Foreskin keratinocyte (primary cell): ENCODE measurements at places on chromosomes 3 and 15. TPM values are rescaled to one million over a fixed set of nuclear protein-coding genes. Genes with fewer than 3 reads are reported as not detected.

Gene FEZF2
- total RNA-seq: not detected in 2 replicates

Gene CSPG5
- 0.04 and 0.10 TPM in 2 replicates for total RNA-seq

Gene IL17RC
- 22.4 and 25.9 TPM in 2 replicates for total RNA-seq

Gene DAPK2
- total RNA-seq: 2.2 and 2.5 TPM in 2 replicates

Gene CYP1A1
- total RNA-seq: 0.75 and 1.9 TPM in 2 replicates

Gene BNC1
- total RNA-seq: 140 and 167 TPM in 2 replicates

Gene RLBP1
- not detected in 2 replicates for total RNA-seq

Gene RPUSD2
- 16.3 and 17.1 TPM in 2 replicates for total RNA-seq

Gene TRIP4
- total RNA-seq: 20.9 and 22.6 TPM in 2 replicates

Gene IL5RA
- total RNA-seq: not detected in 2 replicates

Gene CLDN16
- 0.04 TPM in 1 of 2 replicates, not detected in the other for total RNA-seq

Gene NOX5
- total RNA-seq: 0.04 and 0.14 TPM in 2 replicates

Gene NSUN3
- 6.1 and 7.9 TPM in 2 replicates for total RNA-seq

Gene MORC1
- total RNA-seq: not detected in 2 replicates

Gene GHRL
- not detected in 2 replicates for total RNA-seq

Gene CAPN3
- 3.3 and 3.8 TPM in 2 replicates for total RNA-seq

Gene CACNA2D2
- 0.04 TPM in 1 of 2 replicates, not detected in the other for total RNA-seq

Gene CPNE9
- not detected in 2 replicates for total RNA-seq

Gene PLSCR2
- not detected in 2 replicates for total RNA-seq

Gene ITIH1
- total RNA-seq: not detected in 2 replicates

Gene PIGZ
- total RNA-seq: 1.0 and 1.6 TPM in 2 replicates

Gene IL17RE
- 11.4 and 12.8 TPM in 2 replicates for total RNA-seq

Gene CCNB2
- total RNA-seq: 62.5 and 73.1 TPM in 2 replicates

Gene ZNF385D
- 1.6 and 1.7 TPM in 2 replicates for total RNA-seq

Gene DZIP1L
- total RNA-seq: 5.0 and 7.6 TPM in 2 replicates

Gene GRAMD1C
- 2.3 and 2.4 TPM in 2 replicates for total RNA-seq

Gene ZNF80
- total RNA-seq: not detected in 2 replicates

Gene ECE2
- total RNA-seq: not detected in 2 replicates

Gene RTP3
- not detected in 2 replicates for total RNA-seq

Gene CPB1
- not detected in 2 replicates for total RNA-seq

Gene KCNAB1
- 0.49 and 0.51 TPM in 2 replicates for total RNA-seq

Gene SEMA3B
- total RNA-seq: 1.1 and 2.0 TPM in 2 replicates

Gene INO80
- total RNA-seq: 23.4 and 25.3 TPM in 2 replicates

Gene BOC
- 10.5 and 13.4 TPM in 2 replicates for total RNA-seq

Gene SLC9C1
- not detected in 2 replicates for total RNA-seq

Gene ATP13A4
- not detected in 2 replicates for total RNA-seq

Gene ARPIN
- total RNA-seq: 10.8 and 12.5 TPM in 2 replicates

Gene SRGAP3
- total RNA-seq: 16.2 and 17.9 TPM in 2 replicates

Gene PP2D1
- total RNA-seq: not detected in 2 replicates

Gene ANKRD63
- not detected in 2 replicates for total RNA-seq

Gene HYAL3
- total RNA-seq: 8.3 and 8.4 TPM in 2 replicates

Gene LYZL4
- not detected in 2 replicates for total RNA-seq

Gene CISH
- total RNA-seq: 5.7 and 6.2 TPM in 2 replicates

Gene SERP1
- 81.0 and 97.7 TPM in 2 replicates for total RNA-seq

Gene CLRN1
- total RNA-seq: not detected in 2 replicates

Gene CHL1
- not detected in 2 replicates for total RNA-seq

Gene CASR
- total RNA-seq: not detected in 2 replicates

Gene HHATL
- total RNA-seq: not detected in 2 replicates

Gene PRSS50
- total RNA-seq: not detected in 2 replicates

Gene CCR3
- total RNA-seq: not detected in 2 replicates

Gene CIP2A
- 24.5 and 31.9 TPM in 2 replicates for total RNA-seq

Gene KLHL6
- total RNA-seq: 0.03 and 0.11 TPM in 2 replicates

Gene TLR9
- total RNA-seq: not detected in 2 replicates

Gene MFAP1
- 33.7 and 37.4 TPM in 2 replicates for total RNA-seq

Gene CPOX
- total RNA-seq: 23.3 and 26.9 TPM in 2 replicates

Gene GOLGA8R
- total RNA-seq: 0.34 and 0.35 TPM in 2 replicates

Gene CYP1A2
- total RNA-seq: 0.04 TPM in 1 of 2 replicates, not detected in the other

Gene CLDN18
- total RNA-seq: not detected in 2 replicates
